DMS53 (cell line): ENCODE measurements at places on chromosomes 1 and 21.

- DNase-seq = no peak
These were observed 262.1 kb downstream of the AKT3 start for GRCh38 chr1:243587823-243588560.

- no peak for DNase-seq
These were observed 30.6 kb downstream of the AJAP1 start for GRCh38 chr1:4684864-4685522.

GRCh38 chr1:82218846-82219245, 418.1 kb downstream of the ADGRL2 start:
- DNase-seq = no peak

- DNase-seq = no peak
These were observed 88.3 kb downstream of the TPR start for GRCh38 chr1:186286615-186287315.

DNA sequence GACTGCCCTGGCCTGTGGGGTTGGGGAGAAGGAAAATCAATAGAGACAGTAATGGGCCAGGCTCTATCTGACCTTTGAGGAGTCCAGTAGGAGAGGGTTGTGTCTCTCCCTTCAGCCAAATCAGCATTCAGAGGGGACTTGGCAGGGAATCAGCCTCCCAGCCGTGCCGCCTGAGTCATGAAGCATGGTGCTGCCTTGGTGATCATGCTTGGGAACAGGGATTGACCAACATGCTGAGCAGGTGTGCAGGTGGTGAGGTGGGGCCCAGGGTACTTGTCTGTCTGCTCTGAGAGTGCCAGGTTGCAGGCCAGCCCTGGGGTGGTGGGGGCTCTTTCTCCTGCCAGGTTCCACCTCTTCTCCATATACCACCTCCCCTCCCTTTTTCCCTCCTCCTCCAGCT, 58.9 kb upstream of the TLR5 start:
- DNase-seq = peak; percentile 29

DNA sequence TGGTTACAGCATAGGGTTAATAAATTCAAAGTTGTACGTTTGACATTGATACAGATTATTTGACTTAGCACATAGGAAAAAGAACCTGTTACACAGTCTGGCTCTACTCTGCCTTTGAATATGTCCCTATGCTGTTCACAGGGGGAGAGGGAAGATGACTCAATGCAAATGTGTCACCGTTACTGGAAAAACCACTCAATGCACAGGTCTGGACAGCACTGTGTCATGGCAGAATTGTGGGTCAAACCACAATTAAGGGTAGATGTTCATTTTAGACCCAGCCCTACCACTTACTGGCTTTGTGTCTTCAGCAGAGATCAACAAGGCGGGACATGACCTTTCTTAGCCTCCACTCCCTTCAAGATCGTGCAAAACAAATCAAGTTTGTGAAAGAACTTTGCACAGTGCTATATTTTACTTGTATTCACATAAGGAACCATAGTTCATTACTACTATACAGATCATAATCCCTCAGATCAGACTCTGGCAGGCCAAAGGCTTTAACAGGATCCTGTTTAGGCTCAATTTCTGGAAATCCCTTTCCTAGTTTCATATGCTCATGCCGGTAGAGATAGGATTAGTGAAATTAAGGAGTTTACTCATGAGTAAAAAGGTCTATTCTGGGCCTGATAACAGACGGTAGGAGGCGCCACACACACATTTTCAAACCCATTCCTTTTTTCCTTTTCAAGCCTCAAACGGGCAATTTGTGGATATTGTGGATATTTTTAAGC, 22.1 kb downstream of the EIF2D start:
- peak; percentile 52 for DNase-seq

- no peak for DNase-seq
These were observed 40.2 kb downstream of the SMG7 start for GRCh38 chr1:183512450-183512849.

GRCh38 chr1:3436451-3436850, 18.0 kb upstream of the ARHGEF16 start:
- DNase-seq = no peak

DNA sequence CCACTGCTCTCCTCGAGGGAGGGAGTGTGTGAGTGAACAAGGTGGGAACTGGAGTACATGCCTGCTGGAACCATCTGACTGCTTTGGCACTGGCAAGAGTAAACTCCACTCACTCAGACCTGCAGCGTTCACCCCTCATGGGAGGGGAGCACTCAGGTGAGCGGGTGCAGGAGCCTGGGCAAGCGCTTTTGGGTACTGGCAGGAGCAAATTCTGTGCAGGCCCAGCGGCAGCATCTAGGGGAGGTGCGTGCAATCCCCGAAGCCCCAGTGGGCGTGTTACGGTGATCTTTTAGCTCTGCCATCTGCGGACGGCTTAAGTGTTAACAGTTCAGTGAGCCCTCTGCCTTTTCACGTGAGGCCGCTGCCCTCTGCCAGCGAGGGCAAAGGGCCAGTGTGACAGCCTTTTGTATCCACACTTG, 127.4 kb downstream of the PATJ start:
- no peak for DNase-seq

GRCh38 chr1:233033361-233033760, 83.0 kb downstream of the NTPCR start:
- DNase-seq = no peak

- DNase-seq = no peak
These were observed 6.8 kb upstream of the ITLN2 start for GRCh38 chr1:160961419-160961818.

DNA sequence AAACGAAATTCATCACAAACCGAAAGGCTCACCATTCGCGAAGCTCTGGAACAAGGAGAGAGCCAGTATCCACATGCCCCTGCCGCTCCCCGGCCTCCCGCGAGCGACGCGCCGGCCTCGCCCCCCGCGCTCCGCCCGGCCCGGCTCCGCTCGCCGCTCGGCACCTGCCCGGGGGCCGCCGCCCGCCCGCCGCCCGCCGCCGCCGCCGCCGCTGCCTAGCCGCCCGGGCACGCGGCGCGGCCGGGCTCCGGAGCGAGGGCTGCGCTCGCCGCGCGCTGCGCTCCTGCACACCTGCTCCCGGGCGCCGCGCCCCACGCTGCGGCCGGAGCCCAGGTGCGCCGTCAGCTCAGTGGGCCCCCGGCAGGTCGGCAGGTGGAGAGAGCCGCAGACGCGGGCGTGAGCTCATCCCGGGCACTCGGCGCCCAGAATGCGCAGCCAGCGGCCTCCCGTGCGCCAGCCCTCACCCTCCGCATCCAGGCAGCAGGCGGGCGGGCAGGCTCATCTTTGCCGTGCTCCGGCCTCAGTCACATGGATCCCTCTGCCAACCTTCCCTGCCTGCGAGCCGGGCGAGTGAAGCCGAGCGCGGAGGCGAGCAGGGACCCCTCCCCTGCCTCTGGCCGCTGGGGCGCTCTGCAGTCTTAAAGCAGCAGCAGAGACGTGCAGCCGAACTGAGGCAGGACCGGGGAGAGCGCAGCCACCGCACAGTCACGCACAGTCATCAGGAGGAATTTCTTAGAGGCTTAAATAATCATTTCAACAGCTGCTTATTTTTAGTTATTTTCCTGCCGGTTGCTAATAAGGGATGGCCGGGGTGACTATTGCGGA, at the start of gene DSCAM:
DSCAM (minus strand) TSS at position 572 of the 825 bp plus-strand sequence; CDS start at position 75, 497 bp downstream.
- peak; percentile 77 for DNase-seq

GRCh38 chr1:26856181-26856580, 6.8 kb upstream of the SFN start:
- no peak for DNase-seq

- no peak for DNase-seq
These were observed 98.1 kb downstream of the TM2D1 start for GRCh38 chr1:61626816-61627215.

- peak; percentile 48 for DNase-seq
These were observed 9.6 kb upstream of the BGLAP start for GRCh38 chr1:156232201-156232894.

DNA sequence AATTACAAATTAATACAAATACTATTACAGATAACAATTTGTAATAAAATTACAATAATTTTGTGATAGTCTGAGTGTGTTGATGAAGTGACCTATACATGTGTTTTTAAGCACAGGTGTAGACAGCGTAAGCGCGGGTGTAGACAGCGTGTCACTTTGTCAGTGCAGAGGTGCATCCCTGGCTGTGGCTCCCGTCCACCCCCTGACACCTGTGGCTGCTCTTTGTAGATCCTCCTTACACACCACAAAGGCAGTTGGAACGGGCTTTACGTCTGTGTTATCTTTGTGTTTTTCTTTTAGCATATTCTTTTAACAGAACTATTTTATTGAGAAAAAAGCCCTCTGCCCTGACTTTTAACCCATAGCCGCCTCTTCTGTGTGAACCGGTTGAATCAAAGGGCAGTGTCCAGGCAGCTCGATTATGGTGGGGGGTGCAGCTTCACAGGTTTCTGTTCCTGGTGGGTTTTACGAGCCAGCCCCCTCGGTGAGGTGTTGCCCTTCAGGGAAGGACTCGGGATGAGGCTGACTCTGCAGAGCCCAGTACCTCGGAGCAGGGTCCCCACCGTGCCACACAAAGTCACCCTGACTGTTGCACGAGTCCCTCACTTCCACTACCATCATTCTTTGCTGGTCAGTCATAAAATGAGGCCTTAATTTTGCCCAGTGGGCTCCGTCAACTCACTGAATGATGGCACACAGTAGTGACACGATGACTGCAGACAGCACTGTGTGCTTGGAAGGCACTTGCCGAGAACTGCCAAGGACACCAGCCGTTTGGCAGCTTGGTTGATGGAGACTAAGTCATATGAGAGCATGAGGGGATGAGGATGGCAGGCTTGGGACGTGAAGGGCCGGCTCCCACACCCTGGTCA, 86.4 kb upstream of the COL6A1 start:
- no peak for DNase-seq

GRCh38 chr1:21278208-21278859, 11.9 kb downstream of the ECE1 start:
- no peak for DNase-seq

GRCh38 chr1:67019600-67020136, 34.3 kb downstream of the SLC35D1 start:
- no peak for DNase-seq

DNA sequence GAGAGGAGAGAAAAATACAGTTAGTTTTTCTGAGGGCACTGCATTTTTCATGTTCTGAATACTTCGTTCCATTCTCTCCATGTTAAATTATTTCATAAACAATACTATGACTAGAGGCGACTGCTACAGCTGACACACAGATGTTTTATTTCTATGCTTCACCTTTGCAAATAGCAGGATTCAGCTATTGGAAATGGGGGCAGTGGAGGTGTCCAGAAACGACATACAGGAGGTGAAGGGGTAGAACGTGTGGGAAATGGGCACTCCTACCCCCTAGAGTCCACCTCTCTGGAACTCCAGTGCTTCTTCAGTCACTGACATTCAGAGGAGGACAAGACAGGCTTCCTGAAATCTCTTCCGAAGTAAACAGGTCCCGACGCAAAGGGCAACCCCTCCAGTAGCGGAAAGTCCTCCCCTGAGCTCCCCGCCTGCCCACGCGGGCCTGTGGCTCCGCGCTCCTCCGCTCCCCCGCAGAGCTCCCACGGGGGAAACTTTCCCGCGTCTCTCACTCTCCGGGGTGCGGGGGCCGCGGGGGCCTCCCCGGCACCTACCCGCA, 480 bp downstream of the DPYD start:
- DNase-seq = peak; percentile 79
